ENCODE measurements at places on chromosomes 6 and 20.

DNA sequence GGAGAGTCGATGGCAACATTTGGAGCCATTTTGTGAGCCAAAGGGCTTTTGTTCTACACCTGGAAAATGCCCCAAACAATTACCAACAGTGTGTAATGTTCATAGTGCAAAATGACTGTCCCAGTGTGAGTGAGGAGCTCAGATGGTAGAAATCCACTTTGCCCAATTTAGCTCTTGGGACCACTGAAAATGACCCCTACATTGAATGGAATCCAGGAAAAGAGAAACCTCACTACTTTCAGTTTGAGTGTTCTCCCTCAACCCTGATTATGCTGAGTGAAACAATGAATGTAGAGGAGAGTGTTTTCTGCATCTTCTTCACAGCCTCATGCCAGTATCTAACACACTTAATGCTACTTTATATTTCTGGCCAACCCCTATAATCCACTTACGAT is 84.9 kb upstream of the NRN1 start:
- no peak for DNase-seq

DNA sequence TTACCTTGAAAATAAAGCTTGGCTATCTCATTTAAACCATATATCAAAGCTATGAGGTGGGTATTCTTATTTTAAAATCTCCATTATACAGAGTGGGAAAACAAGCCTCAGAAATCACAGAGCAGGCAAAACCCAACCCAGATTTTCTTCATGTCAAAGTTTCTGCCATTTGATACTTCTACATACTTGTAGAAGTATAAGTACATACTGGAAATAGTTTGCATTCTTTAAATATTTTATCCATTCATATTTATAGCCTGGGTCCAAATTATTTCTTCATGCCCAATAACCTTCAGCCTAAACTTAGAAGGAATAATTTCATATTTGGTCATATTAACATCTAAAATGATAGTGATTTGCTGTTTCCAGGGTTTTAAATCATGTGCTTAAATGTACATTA is 61.8 kb downstream of the MLIP start:
- DNase-seq: no peak

- DNase-seq: no peak
Observed at GRCh38 chr6:125918681-125919566, 37.6 kb upstream of the HINT3 start.

DNA sequence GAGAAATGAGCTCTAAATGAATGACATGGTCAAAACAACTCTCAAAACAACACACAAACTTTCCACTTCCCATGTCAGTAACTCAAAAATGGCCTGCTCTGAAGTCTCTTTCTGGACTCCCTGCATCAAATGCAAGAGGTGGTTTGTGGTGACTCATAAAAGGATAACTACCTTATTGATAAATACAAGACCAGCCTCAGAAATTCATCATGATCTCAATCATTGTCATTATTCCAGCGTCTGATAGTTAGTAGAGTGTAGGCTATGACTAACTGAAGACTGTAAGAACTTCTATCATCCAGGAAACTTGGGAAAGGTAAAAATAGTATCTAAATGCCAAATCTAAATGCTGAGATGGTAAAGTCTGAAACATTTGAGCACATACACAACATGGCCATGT is 369.4 kb downstream of the BMP2 start:
- DNase-seq: no peak

DNA sequence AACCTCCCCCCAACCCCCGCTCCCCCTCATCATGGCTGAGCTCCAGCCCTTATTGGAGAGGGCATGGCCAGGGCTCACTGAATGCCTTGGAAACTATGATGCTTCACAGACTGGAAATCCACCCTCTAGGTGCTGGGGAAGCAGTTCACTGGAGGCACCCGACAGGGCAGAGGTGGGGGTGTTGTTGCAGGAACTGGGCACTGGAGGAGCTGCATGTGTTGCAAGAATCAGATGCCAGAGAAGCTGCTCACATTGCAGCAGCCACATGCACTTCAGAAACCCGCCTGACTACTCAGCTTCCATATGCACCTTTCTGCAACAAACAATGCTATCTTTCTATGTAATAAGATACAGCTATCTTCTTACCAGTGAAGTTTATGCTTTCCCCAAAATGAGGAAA is 7.9 kb upstream of the TBPL1 start:
- no peak for DNase-seq

- no peak for DNase-seq
Observed at GRCh38 chr20:3749689-3750531, 17.4 kb downstream of the HSPA12B start.
